ENCODE measurements at places on chromosomes 1 and 21.
A peak's percentile ranks its signal among the peaks of the same experiment; 100 is the strongest.

- DNase-seq, result no peak
Measured at GRCh38 chr1:101264697-101265096, 27.9 kb downstream of the S1PR1 start.

DNA sequence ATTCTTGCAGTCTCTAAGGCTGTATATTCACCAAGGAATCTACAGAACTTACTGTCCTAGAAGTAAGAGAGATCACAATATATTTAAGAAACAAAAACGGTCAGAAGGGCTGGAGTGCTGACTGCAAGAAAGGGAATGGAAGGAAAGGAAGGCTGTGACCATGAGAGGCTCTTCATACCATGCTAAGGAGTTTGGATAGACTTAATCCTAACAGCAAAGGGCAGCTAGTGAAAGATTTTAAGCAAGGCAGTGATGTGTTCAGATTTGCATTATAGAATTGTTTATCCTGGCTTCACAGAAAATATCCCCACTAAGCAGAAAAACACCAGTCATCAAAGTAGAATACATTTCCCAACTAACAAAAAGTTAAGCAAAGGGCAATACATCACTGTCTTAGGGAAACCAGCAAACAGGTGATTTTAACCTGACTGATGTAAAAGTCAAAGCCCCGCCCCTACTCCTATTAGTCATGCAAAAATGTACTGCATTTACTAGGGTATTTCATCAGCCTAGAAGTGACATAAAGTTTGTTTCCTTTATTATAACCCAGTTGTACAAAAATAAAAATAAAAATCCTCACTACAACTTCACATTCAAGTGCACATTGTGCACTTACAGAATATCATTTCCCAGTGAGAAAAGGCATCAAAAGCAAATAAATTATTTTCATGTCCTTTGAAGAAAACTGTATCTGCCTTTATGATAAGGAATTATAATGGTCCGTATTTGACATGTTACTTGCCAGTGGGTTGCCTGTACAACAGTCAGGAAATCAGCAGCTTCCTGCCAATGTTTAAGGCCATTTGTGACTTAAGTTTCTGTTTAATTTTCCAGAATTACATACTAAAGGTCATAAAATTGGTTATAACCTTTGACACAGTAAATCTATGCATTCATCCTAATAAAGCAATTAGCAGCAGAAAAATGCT, 17.2 kb downstream of the JAK1 start:
- peak; percentile 53 for DNase-seq

- no peak for DNase-seq
Measured at GRCh38 chr1:156622581-156623297, 3.5 kb downstream of the HAPLN2 start.

GRCh38 chr1:232873412-232873811, 68.2 kb downstream of the MAP10 start:
- no peak for DNase-seq

DNA sequence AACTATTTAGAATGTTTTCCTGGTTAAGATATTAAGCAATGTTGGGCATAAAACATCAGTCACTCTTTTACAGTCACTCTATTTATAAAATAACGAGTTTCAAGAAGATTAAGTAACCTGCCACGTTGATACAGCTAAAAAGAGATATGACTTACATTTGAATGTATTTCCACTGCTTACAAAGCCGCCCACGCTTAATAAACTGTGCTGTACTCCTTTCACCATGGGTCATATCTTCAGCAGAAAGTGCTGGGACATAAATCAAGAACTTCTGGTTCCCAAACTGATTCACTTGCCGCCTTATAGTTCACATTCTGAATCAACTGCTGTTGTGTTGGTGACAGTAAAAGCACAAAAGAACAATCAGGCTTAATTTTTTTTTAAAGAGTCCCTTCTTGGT, 666.7 kb downstream of the NCAM2 start:
- DNase-seq, result peak; percentile 57

- DNase-seq, result no peak
Measured at GRCh38 chr1:211518330-211519289, 26.6 kb upstream of the RD3 start.

- peak; percentile 60 for DNase-seq
Measured at GRCh38 chr1:103197216-103197615, 88.9 kb upstream of the COL11A1 start.

GRCh38 chr1:182811975-182812722, 22.6 kb downstream of the NPL start:
- no peak for DNase-seq

GRCh38 chr1:201397675-201398074, 1.4 kb downstream of the LAD1 start:
- no peak for DNase-seq

GRCh38 chr1:6950001-6950765, 164.9 kb downstream of the CAMTA1 start:
- no peak for DNase-seq

DNA sequence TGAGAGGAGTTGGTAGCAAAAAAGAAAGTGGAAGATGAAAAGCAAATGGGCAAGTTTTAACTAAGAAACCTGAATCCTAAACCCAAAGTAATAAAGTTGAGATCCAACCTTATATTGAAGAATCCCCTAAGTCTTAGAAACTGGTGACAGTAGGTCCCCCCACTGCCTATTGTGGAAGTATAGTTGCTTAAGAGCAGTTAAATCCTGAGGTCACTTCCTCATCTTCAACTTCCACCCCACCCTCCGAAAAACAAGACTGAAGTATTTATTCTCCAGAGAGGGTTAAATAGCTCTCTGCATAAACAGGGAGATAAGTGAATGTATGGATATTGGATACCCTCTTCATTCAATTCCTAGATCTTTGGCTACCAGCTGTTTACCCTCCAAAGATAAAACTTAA, 3.3 kb upstream of the DSTYK start:
- peak; percentile 7 for DNase-seq

- no peak for DNase-seq
Measured at GRCh38 chr1:31671561-31672201, 27.0 kb upstream of the PEF1 start.

- DNase-seq, result no peak
Measured at GRCh38 chr1:88722492-88722891, 38.4 kb downstream of the PKN2 start.

- no peak for DNase-seq
Measured at GRCh38 chr1:2053217-2053616, 3.0 kb downstream of the PRKCZ start.

DNA sequence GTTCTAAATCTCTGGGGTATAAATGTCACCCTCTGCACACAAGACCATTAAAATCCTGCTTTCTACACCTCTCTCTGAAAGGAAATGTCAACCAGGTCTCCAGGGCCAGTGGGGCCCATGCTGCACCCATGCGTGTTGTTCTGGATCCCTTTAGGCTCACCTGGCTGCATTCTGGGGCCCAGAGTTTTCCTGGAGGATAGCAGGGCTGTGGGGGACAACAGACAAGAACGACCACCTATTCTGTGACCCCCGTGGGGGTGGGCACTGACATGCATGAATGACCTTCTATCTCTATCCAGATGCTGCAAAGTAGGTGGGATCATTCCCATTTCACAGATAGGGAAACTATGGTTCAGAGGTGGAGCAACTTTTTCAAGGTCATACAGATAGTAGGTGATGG, 41.6 kb downstream of the TNNT2 start:
- DNase-seq, result no peak

DNA sequence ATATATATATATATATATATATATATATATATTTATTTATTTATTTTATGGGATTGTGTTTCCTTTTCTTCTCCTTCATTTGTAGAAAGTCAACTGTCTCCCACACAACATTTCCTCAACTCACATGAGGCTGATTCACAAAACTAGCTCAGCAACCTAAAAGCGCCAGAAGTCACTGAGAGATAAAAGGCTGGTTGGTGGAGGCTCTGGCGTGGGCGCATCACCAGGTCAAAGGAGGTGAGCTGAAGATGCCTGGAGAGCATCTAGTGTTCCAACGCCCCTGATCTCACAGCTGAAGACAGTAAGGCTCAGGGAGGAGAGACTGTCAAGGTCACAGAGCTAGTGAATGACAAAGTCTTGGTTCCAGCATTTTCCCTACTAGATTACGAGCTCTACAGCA, 78.0 kb downstream of the HLCS start:
- no peak for DNase-seq

- no peak for DNase-seq
Measured at GRCh38 chr1:231966983-231967382, 340.4 kb downstream of the DISC1 start.

DNA sequence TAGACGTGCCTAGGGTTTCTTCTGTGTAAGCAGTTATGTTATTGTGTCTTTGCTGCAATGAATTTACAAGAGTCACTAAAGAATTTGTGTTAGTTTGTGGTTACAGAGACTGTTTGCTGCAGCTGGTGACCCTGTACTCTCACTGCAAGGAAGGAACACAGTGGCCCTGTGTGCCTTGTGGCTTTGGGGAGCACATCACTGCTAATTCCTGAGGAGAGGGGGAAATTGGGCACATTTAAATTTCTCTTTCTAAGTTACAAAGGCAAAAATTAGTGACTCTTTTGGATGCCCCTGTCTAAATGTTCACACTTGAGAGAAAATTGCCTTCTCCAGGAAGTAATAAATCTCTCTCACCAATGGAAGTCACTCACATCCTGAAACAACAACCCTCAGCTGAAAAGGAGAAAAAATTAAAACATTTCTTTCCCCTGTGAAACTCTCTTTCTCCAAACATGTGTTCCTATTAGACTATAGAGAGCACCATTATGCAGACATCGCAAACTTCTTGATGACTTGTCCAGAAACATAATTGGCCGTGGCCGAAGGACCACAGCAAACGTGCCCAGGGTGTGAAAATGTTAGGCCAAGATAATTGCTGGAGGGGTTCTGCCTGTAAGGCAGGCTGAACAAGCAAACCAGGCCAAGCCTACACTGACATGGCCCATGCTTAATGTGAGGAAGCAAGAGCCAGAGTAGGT, 32.3 kb upstream of the SPAG17 start:
- DNase-seq, result no peak

GRCh38 chr1:97412737-97413136, 508.1 kb downstream of the DPYD start:
- DNase-seq, result peak; percentile 0

- DNase-seq, result no peak
Measured at GRCh38 chr1:40393173-40393572, 19.6 kb downstream of the SMAP2 start.

DNA sequence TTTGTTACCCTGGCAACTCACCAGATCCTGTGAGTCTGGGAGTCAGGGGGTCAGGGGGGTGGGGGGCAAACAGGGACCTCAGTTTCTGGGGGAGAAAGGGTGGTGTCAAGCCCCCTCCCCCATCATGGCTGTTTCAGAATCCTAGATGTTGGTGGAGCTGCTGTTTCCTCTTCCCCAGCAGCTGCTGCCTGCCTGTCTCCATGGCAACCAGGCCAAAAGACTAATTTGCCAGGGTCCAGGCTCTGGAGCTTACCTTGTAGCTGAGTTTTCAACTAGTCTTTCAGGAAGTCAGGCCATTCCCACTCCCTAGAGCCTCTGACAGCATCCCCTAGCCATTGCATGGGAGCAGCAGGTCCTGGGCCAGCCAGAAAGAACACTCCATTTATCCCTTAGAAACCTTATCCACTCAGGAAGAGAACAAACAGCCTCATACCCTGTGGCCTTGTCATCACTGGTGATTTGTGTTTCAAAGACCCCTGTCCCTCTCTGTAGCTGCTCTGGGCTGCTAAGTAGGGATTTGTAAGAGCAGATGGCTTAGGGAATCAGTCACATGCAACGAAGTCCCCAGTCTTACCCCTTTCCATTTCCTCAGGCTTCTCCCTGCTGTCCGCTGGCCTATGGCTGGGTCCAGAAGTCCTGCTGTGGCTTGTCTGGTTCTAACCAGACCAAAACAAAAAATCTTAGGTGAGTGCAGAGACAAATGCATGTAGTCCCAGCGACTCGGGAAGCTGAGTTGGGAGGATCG, 21.5 kb upstream of the STMN1 start:
- no peak for DNase-seq

All from fibroblast of villous mesenchyme (primary cell).